ENCODE measurements at places on chromosomes 5 and 9. TPM values are rescaled to one million over a fixed set of nuclear protein-coding genes. Genes with fewer than 3 reads are reported as not detected.

DNA sequence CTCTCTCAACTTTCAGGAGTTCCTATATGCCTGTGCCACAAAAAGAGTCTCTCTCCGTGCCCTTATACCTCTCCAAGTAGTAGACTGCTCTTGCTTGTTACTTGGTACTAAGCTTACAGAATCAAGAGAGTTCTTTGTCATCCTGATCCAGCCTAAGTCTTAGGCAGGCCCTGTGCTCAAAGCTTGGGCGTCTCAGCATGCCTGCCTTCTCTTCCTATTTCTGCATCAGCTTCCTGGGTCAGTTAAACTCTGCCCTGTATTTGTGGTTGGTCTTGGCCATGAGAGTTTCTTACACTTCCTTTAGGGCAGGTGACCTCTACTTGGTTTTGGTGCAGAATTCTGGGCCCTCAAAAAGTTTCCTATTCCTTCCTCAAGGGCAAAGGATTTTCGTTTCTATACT lies 33.0 kb upstream of the UGCG start:
- no peak for DNase-seq

The GKAP1 gene
- 12.0 TPM for total RNA-seq

GRCh38 chr9:35619800-35620158 lies 1.6 kb upstream of the CD72 start:
- DNase-seq = no peak

The SHC3 gene
- 3.1 TPM for total RNA-seq

The TNFSF15 gene
- 4.3 TPM for total RNA-seq

DNA sequence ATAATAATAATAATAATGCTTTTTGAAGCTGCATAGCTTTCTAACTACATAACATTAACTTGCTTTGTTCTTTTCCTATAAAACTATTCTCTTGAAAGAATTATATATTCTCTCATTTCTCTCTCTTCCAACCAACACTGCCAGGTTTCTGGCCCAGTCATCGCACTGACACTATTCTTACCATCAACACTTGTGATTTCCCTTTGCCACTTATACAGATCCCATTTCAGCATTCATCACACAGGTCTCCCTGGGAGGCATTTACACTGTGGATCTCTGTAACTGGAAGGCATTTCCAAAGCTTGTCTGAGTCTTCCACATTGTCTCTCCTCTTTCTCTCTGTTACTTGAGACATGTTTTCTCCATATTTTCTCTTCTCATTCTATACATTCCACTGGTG lies 777.8 kb upstream of the ACO1 start:
- no peak for DNase-seq

DNA sequence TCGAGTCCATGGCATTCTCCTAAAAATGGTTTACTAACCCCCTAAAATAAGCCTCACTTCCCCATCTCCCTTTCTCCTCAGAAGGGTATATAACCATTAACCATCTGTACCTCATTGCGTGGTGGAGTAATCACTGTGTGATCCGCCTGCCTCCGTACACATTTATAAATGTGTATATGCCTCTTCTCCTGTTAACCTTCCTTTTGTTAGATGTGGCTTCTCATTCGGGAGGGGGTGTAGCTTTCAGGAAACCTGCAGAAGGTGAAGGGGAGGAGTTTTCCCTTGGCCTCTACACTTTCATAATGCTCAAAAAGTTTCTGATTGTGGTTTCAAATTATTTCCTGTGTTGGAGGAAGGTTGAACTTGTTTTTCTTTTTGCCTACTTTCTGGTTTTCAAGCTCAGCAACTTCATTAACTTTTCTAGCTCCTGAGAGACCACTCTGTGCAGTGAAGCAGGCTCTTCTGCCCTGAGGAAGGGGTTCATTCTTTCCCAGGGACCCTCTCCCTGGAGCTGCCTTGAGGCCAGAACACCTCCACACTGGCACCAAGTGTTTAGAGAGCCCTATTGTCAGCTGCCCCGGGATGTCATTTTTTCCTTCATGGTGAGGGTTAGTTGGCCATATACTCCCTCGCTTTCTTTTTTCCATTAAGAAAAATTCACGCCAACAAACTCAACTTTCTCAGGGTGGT lies 46.9 kb downstream of the RASGRF2 start:
- no peak for DNase-seq

DNA sequence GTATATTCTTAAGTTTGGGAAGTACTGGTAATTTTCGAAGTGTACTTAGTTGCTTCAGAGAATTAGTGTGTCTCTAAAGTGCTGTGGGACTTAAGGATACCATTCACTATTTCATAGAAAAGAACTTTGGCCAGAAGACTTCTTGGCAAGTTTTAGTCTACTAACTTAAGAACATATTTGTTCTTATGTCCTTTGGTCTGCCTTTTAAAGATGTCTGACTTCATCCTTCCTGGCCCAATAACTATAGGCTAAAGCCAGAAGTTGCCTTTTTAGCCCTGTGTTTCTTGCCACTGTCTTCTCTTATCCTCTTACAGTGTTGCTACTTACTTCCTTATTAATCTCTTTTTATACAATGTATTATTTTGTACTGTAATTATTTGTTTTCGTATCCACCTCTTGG lies 6.3 kb downstream of the RBM27 start:
- no peak for DNase-seq

The KCNV2 gene
- 1.4 TPM for total RNA-seq
